ENCODE measurements at places on chromosomes 6 and 20.

GRCh38 chr6:50709366-50709734, 4.0 kb upstream of the TFAP2D start:
- DNase-seq, result no peak

- no peak for DNase-seq
These were observed 45.2 kb upstream of the RIPPLY2 start for GRCh38 chr6:83808005-83808404.

DNA sequence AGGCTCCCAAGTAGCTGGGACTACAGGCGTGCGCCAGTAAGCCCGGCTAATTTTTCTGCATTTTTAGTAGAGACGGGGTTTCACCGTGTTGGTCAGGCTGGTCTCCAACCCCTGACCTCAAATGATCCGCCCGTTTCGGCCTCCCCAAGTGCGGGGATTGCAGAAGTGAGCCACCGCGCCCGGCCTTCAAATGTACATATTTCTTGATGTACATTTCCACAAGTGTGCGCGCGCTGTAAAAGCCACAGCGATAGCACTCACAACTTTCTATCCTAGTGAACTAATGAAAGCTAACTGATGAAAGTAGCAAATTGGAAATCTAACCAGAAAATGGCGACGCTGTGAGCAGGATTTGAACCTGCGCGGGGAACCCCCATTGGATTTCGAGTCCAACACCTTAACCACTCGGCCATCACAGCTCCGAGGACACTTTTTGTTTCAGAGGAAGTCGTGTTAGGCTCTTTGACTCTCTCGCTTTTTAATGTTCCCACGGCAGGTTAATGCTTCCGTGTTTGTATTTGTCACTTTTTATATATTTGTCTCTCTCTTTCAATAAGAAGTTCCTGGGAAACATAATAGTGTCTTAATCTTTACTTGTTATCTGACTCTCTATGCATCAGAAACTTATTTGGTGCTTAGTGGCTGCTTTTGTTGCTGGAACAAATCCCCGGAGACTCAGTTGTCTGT, 199.4 kb upstream of the ZNF184 start:
- DNase-seq, result no peak

- DNase-seq, result no peak
These were observed 17.5 kb downstream of the PTPRA start for GRCh38 chr20:2890742-2891141.

- DNase-seq, result no peak
These were observed 2.3 kb downstream of the PREX1 start for GRCh38 chr20:48825566-48825920.

DNA sequence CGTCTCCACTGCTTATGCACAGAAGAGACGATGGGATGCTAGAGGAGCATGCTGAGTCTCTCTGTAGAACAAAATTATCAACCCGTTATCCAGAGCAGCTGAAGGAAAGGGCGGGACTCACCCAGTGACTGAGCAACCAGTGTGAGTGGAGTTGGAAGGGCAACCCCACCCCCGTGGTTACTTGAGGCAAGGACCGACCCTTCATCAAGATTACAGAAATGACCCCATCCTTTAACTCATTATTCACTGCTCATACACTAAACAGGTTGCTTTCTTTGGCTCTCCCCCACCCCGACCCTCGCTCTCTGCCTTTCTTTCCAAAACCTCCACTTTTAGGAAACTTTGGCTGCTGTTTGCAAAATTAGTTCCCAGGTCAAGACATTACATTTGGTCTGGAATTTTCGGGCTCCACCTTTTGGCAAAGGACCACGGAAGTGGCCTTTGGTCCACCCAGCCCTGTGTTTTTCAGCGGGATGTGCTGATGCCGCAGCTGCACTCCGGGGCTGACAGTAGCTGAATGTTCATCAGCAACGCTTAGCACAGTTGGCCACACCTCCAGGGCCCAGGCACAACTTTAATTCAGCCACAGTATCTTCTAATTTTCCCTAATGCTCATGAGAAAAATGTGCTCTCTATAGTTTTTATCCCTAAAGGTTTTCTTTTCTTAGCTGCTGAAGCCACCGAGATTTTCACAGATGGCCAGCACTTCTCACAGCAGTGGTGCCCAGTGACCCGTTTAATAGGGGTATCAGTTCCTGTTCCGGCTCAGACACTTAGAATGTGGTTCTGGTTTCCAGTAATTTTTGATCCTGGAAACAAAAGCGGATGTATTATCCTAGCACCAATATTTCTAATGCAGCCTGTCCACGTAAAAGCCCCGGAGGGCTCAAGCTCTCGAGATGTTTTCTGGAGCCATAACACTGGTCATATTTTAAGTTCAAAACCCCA, 103.6 kb upstream of the NXT1 start:
- DNase-seq, result no peak

DNA sequence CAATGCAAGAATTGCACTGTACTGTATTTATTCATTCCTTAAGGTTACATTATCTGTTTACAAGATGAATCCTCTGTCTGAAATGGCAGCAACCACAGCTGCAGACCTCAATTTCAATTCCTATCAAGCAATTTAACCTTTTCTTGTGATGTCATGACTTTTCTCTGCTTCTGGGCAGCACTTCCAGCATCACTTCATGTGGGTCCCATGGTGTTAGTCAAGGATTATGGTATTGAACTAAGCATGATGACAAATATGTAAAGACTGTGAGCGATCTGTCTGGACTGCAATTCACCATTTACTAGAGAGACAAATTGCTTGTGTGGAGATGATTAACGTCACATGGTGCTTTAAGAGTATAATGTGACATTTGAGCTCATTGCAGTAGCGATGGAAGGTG, 90.5 kb upstream of the CCN2 start:
- no peak for DNase-seq

- DNase-seq, result peak; percentile 33
These were observed 1.2 kb upstream of the HMGA1 start for GRCh38 chr6:34235307-34236130.

DNA sequence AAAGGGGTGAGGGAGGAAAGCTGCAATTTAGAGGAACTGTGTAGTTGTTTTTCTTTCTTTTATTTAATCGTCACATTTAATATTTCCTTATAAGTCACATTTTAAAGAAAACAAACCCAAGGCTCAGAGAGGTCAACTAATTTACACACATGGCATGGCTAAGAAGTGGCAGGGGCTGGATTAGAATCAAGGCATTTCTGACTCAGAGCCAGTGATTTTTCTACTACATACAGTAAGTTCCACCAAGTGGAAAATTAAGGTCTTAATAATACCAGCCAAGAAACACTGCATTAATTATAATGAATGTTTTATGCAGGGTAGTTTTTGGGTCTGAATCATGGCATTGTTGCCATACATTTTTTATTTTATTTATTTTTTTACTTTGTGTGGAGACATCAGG, 607.7 kb upstream of the CITED2 start:
- DNase-seq, result no peak

- no peak for DNase-seq
These were observed 14.4 kb upstream of the TLDC2 start for GRCh38 chr20:36861625-36861874.

DNA sequence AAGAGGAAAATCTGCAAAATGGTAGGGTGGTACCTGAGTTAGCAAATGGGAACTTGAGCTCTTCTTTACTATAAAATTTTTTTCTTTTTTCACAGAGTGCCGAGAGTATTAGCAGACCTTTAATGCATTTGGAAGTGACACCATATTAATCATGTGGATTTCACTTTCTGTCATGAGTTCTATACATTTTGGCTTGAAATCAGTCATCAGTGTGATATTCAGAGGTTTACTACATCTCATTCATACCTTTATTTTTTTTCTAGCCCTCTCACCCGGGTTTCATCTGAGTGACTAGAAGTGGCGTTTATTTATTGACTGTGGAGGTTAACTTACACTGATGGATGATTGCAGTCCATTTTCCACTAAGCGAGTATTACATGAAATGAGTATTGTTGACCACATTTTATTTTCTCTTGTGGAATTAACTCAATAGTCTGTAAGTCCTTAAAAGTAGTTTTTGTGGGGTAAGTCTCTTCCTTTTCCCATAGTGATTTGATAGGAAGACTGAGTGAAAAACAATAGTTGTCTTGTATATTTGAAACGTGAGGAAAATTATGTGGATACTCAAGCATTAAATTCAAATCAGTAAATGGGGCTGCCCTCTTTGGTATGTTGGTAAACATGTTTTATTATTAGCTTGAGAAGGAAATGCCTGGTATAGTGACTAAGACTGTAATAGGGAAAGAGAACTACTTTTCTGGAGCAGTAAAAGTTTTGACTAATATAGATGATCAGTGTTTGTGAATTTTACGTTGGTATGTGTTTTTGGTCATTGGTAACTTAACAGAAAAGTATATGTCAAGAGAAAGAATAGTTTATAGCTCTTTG, 55.5 kb downstream of the JARID2 start:
- DNase-seq, result no peak

DNA sequence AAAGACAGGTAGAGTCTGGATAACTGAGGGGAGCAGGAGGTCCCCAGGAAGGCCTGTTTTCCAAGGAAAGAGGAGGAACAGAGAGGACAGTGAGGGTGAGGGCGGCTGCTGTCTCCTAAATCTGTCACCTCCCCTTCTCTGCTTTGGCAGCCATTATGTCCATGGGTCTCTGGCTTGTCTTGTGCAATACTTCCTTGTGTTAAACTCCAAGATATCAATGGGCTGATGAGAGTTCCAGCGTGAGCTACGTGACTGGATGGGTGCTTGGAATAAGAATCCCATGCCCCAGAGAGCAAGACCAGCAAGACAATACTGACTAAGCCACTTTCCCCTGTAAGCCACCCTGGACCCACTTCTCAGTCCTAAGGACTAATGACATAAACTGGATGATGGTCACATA, 26.3 kb upstream of the DNAAF9 start:
- DNase-seq, result no peak

DNA sequence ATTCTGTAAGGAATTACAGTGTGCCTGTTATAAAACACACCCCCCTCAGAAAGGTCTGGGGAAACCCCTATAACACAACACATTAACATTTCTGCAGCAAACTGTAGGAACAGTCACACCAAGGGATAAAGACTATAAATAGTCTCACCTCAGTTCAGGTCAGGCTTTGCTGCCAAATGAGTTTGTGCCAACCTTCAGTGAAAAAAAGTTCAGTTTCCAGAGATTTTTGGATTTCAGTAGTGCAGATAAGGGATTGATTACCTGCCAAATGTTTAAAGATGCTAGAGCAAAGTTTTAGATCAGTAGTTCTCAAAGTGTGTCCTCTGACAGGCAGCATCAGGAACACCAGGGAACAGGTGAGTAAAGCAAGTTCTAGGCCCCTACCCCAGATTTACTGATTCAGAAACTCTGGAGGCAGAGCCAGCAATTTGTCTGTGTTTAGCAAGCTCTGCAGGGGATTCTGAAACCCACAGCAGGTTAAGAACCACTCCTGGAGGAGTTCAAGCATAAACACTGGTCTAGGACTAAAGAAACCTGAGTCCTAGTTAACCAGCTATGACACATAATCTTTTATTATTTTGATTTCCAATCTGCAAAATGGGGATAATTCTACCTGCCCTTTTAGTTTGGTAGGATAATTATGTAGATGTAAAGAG, 111.0 kb downstream of the RCAN2 start:
- DNase-seq, result no peak

DNA sequence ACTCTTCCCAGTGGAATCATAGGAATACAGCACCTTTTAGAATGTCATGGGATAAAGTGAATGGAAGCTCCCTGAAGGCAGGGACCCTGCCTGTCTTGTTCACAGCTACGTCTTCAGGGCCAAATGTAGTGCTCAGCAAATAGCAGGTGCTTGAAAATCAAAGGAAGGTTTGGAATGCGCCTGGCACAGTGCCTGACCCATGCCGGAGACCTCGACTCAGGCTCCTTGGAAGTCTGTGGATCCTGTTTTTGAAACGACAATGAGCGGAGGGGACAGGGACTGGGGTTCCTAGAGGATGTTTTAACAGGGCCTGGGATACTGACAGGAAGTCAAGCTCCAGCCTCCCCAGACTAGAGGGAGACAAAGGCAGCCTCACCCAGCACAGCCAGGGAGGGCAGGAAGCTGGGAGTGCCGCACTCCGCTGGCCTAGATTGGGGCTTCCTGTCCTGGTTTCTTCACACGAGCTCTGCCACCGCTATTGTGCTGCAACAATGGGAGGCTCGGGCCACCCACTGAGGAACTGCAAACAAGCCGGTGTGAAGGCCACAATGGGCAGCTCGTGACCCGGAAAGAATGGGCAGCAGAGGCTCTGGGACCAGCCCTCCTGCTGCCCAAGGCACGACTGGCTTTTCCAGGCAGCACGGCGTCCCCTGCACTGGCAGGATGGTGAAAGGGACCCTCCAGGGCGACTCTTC, 76.7 kb downstream of the PREX1 start:
- no peak for DNase-seq
